ENCODE measurements at places on chromosomes 16 and 17. TPM values are rescaled to one million over a fixed set of nuclear protein-coding genes. Genes with fewer than 3 reads are reported as not detected.

- DNase-seq: no peak
Measured at GRCh38 chr16:11583889-11584565, 2.7 kb downstream of the LITAF start.

GRCh38 chr17:50865060-50865867 lies 890 bp downstream of the TOB1 start:
- DNase-seq: peak; percentile 69

The LDHD gene
- total RNA-seq: not detected

The FMNL1 gene
- total RNA-seq: 9.0 TPM
